ENCODE measurements at places on chromosomes 7 and 10. TPM values are rescaled to one million over a fixed set of nuclear protein-coding genes. Genes with fewer than 3 reads are reported as not detected.

The PRXL2A gene
- total RNA-seq: 164 TPM

The LOXL4 gene
- total RNA-seq: 6.1 TPM

The NUTM2B gene
- 0.42 TPM for total RNA-seq

The PWWP2B gene
- total RNA-seq: 49.4 TPM

The NXPH1 gene
- 3.8 TPM for total RNA-seq

The NHLRC2 gene
- total RNA-seq: 23.5 TPM

The SLC16A12 gene
- total RNA-seq: not detected

The TDRD1 gene
- not detected for total RNA-seq

The ZNF365 gene
- total RNA-seq: 0.76 TPM

The PPP1R17 gene
- 657 TPM for total RNA-seq

The CPEB3 gene
- 8.0 TPM for total RNA-seq

The GJC3 gene
- total RNA-seq: not detected

The CRHR2 gene
- 2.4 TPM for total RNA-seq

The BMPER gene
- total RNA-seq: 16.2 TPM

The PPP1R3A gene
- not detected for total RNA-seq

The LRMDA gene
- 2.1 TPM for total RNA-seq

The NEBL gene
- total RNA-seq: 0.74 TPM

The KAZALD1 gene
- 0.59 TPM for total RNA-seq

The ZCWPW1 gene
- total RNA-seq: 1.8 TPM

The PON1 gene
- total RNA-seq: 1.1 TPM

The LRRC61 gene
- 10.2 TPM for total RNA-seq

The SPAG6 gene
- not detected for total RNA-seq

The OR2A42 gene
- total RNA-seq: not detected

The INA gene
- total RNA-seq: 625 TPM

The PLEKHS1 gene
- total RNA-seq: not detected

The AS3MT gene
- 8.3 TPM for total RNA-seq

The SH2D4B gene
- 0.12 TPM for total RNA-seq

The TRIM73 gene
- total RNA-seq: 11.2 TPM

The CYP2C9 gene
- total RNA-seq: not detected

The EPHA1 gene
- 4.7 TPM for total RNA-seq

The CHN2 gene
- 63.2 TPM for total RNA-seq

The PDE6C gene
- total RNA-seq: not detected

The NPSR1 gene
- total RNA-seq: not detected

The CDNF gene
- total RNA-seq: 2.2 TPM

The NUDT13 gene
- 3.3 TPM for total RNA-seq

The LRRC4 gene
- total RNA-seq: 60.0 TPM

The MKX gene
- 0.42 TPM for total RNA-seq

The NPC1L1 gene
- not detected for total RNA-seq

The NEUROD6 gene
- total RNA-seq: not detected

The HBP1 gene
- 39.7 TPM for total RNA-seq

The UNCX gene
- 106 TPM for total RNA-seq

The MIOS gene
- total RNA-seq: 30.9 TPM

The SPOCK2 gene
- total RNA-seq: 362 TPM

The AKR1D1 gene
- not detected for total RNA-seq

The LIPK gene
- not detected for total RNA-seq

Data from glutamatergic neuron (in vitro differentiated cells).